ENCODE measurements at places on chromosomes 2 and 18. TPM values are rescaled to one million over a fixed set of nuclear protein-coding genes. Genes with fewer than 3 reads are reported as not detected.

The PIK3C3 gene
- 22.5 TPM for total RNA-seq

The TSPYL6 gene
- total RNA-seq: not detected

The RNF152 gene
- 123 TPM for total RNA-seq

The RIT2 gene
- not detected for total RNA-seq

The NEU2 gene
- not detected for total RNA-seq

The GPC1 gene
- 7.1 TPM for total RNA-seq

The VWA3B gene
- not detected for total RNA-seq

The ZNF397 gene
- total RNA-seq: 3.9 TPM

The HOXD1 gene
- total RNA-seq: 8.1 TPM

The NYAP2 gene
- not detected for total RNA-seq

The MROH2A gene
- total RNA-seq: not detected
